Activated CD4-positive, alpha-beta memory T cell treated with anti-CD3 and anti-CD28 coated beads for 36 hours (primary cell): ENCODE measurements at places on chromosomes 2 and 18.

DNA sequence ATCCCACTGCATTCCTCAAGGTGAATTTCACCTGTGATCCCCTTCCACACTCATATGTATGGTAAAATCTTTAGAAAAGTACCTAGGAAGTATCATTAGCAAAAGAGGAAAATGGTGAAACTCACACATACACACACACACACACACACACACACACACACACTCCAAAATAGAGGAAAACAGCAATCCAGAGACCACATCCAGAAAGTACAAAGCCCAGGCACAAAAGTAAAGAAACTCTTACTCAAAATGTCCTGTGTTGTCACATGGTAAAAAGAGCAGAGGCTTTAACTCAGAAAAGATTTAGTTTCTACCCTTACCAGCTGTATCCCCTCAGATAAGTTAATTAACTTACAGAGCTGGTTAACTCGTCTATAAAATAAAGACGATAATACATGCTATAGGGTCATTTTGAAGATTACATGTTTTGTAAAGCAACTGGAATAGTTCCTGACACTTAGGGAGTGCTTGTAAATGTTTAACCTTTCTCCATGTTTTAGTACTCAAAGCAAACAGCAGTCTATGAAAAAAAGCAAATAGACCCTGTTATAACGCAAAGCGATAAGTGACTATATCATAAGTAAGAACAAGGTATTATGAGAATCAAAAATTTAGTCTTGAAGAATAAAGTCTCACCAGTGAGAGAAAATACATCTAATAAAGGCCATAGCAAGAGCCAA is 360.0 kb upstream of the LRATD1 start:
- DNase-seq: no peak

GRCh38 chr18:8951491-8951890 is 151.0 kb upstream of the NDUFV2 start:
- no peak for DNase-seq

GRCh38 chr2:55009277-55010060 is 40.8 kb downstream of the RTN4 start:
- DNase-seq: no peak

GRCh38 chr2:24886691-24887304 is 33.2 kb downstream of the ADCY3 start:
- no peak for DNase-seq

DNA sequence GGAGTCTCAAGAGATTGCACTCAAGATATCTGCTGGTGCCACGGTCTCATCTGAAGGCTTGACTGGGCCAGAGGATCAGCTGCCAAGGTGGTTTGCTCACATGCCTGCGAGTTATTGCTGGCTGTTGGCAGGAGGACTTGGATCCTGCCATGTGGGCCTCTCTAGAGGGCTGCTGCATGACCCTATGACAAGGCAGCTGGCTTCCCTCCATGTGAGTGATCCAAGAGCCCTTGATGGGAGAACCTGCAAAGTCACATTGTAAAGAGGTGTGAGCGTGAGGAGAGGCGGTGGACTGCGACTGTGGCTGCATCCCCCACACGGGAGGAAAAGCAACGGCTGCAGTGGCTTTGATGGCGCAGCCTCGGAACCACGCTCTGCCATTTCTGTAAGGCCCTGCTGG is 4.0 kb upstream of the ALLC start:
- DNase-seq: no peak

- no peak for DNase-seq
Measured at GRCh38 chr18:12059334-12060181, 34.1 kb upstream of the ANKRD62 start.

- DNase-seq: no peak
Measured at GRCh38 chr2:128469203-128469602, 150.5 kb upstream of the HS6ST1 start.

GRCh38 chr2:60433018-60433596 is 120.3 kb downstream of the BCL11A start:
- no peak for DNase-seq
